Activated naive CD4-positive, alpha-beta T cell treated with anti-CD3 and anti-CD28 coated beads, Interleukin-2, amount 50 U/mL, for 72 hours (primary cell): ENCODE measurements at places on chromosomes 1 and 21. TPM values are rescaled to one million over a fixed set of nuclear protein-coding genes. Genes with fewer than 3 reads are reported as not detected.

CHI3L1 gene
- not detected for total RNA-seq

PAFAH2 gene
- 9.5 TPM for total RNA-seq

CTBS gene
- 22.8 TPM for total RNA-seq

AXDND1 gene
- total RNA-seq, result 1.1 TPM

KCNE1 gene
- 0.27 TPM for total RNA-seq

SSR2 gene
- total RNA-seq, result 178 TPM

FCAMR gene
- total RNA-seq, result not detected

RSPH1 gene
- 0.11 TPM for total RNA-seq

DIRAS3 gene
- not detected for total RNA-seq

ALPL gene
- not detected for total RNA-seq
